ENCODE measurements at places on chromosomes 3 and 15.

- DNase-seq, result no peak
These were observed 418 bp downstream of the ALPK3 start for GRCh38 chr15:84817466-84818081.

- DNase-seq, result no peak
These were observed 29.1 kb downstream of the PTX3 start for GRCh38 chr3:157465741-157466140.

GRCh38 chr3:65706776-65707568 lies 331.7 kb downstream of the MAGI1 start:
- no peak for DNase-seq

DNA sequence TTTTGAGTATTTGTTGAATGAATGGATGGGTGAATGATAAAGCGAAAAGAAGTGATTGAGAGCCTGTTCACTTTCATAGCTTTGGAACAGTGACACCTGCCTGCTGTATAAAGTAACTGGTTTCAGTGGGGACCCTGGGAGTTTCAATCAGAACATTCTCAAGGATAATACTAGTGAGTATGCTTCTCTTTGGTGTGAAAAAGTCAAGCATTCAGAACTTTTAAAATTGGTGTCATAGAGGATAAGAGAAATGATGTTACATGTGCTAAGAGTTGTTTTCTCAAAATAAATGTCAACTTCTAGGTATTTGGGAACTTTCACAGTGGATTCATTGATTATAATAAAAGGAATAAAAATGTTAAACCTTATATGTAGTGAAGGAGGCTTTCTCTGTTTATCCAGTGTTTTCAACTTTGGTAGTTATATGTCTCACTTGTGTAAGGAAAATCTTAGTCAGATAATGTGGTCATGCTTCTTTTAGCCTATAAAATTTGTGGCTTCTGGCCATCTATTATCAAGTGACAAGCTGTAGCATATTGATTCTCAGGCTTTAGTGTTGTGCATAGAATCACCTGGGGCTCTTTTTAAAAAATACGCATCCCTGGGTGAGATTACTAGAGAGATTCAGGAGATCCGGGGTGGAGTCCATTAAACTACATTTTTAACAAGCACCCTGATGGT lies 11.9 kb downstream of the LRCH3 start:
- no peak for DNase-seq

- DNase-seq, result no peak
These were observed 246.6 kb upstream of the PROK2 start for GRCh38 chr3:72031581-72031980.

GRCh38 chr3:42996633-42997075 lies 17.5 kb downstream of the GASK1A start:
- DNase-seq, result no peak

GRCh38 chr15:25176616-25176923 lies 221.8 kb downstream of the SNRPN start:
- DNase-seq, result no peak

Measured in stimulated activated CD8-positive, alpha-beta memory T cell treated with anti-CD3 and anti-CD28 coated beads, Interleukin-15, amount 100 ng/mL, for 4 hours (primary cell).